Muscle of back (tissue), 13 donors: ENCODE measurements at places on chromosomes 12 and 14.
A peak's percentile ranks its signal among the peaks of the same experiment; 100 is the strongest.

DNA sequence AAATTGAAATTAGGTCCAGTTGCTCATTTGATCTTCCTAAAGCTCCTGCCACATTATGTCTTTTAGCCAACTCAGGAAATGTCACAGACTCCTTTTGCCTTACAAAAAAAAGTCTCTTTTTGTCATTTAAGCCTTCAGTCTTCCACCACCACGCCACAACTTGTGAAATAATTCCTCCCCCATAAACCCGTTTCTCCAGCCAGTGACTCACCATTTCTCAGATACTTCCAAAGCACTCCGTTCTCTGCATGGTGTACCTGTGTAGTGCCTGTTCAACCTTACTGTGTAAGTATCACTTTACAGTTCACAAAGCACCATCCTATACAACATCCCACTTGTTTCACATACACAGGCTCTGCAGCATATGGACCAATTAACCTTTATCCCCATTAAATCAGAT, 139.5 kb upstream of the AEBP2 start:
- no peak for DNase-seq

DNA sequence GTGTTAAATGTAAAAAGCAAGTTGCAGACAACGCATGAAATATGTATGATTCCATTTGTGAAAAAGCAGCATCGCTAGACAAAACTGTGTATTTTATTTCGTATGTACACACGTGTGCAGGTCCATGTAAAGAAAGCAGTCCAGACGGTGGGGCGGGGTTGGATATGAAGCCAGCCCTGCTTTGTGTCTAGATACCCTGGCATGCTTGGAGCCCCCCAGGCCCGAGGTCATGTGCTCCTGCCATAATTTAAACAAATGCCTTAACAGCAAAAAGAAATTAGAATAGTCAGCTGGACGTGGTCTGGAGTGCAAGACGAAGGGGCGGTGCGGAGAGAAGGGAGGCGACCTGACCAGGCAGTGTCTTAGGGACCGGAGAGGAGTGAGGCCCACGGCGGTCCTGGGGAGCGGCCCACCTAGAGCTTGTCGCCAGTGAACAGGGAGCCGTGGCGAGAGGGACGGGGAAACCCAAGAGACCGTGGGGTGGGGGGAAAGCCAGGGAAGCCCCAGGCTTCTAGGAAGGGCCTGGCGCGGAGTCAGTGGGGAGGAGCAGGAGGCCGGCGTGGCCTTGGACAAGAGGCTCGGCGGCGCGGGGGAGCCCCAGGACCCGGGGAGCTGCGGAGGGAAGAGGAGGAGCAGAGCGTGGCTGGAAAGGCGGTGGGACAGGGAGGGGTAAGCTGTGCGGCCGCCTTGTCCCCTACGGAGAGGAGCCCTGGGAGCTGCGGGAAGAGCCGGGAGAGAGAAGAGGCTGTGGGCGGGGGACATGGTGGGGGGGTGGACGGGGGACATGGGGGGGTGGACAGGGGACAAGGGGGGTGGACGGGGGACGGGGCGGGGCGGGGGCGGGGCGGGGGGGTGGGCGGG, 118.5 kb upstream of the C14orf180 start:
- DNase-seq = no peak

- DNase-seq = peak; percentile 88
Observed at GRCh38 chr12:124388679-124389137, 93.8 kb downstream of the RFLNA start.

DNA sequence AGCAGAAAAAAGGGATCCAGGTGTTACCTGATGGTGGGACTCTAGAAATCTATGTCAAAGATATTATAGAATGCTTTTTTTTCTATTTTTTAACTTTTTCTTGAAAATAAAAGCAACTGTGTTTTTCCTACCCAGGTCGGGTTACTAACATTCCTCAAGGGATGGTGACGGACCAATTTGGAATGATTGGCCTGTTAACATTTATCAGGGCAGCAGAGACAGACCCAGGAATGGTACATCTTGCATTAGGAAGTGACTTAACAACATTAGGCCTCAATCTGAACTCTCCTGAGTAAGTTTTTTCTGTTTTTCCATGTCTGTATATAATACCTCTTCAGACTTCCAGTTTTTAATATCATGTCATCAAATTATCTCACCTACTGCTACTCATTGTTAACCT, 27.6 kb upstream of the KCNMB4 start:
- no peak for DNase-seq

- DNase-seq = no peak
Observed at GRCh38 chr14:100076606-100077005, 11.4 kb downstream of the EVL start.

- DNase-seq = no peak
Observed at GRCh38 chr12:92408072-92408900, 262.6 kb upstream of the BTG1 start.

GRCh38 chr14:55075628-55076175, 24.3 kb downstream of the MAPK1IP1L start:
- no peak for DNase-seq

DNA sequence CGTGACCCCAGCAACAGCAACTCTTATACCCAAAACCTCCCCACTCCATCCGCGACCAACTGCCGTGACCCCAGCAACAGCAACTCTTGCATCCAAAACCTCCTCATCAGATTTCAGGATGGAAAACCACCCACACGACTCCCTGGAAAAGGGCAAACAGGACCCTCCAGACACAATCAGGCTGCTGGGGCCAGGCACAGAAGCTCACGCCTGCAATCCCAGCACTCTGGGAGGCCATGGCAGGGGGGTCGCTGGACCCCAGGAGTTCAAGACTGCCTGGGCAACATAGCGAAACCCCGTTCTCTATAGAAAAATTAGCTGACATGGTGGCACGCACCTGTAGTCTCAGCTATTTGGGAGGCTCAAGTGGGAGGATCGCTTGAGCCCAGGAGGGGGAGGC, 19.7 kb downstream of the PGAM5 start:
- no peak for DNase-seq

- DNase-seq = peak; percentile 90
Observed at GRCh38 chr12:4700621-4701026, 19.6 kb upstream of the GALNT8 start.

GRCh38 chr12:93663006-93663728, 14.0 kb upstream of the CRADD start:
- no peak for DNase-seq

GRCh38 chr12:15863372-15863771, 18.8 kb upstream of the STRAP start:
- no peak for DNase-seq

DNA sequence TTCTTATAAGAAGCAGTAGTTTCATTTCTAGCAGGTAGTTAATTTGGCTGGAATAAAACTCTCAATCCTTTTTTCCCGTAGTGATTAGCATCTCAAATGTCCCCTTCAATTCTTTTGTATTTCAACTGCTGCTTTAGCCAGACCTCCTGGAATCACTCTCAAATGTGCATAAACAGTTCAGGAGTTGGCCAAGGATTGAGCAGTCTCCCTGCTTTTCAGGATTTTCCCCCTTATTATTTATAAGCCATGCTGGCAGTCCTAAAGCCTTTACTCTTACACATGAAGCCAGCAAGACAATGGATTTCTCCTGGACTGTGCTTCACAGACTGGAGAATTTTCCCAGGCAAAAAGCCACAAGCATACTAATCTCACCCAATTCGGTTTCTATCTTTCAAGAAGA, 950.1 kb downstream of the VRK1 start:
- DNase-seq = no peak
